Smooth muscle cell of bladder (primary cell): ENCODE measurements at places on chromosomes 2 and 18. TPM values are rescaled to one million over a fixed set of nuclear protein-coding genes. Genes with fewer than 3 reads are reported as not detected.

The CDKL4 gene
- 3.4 TPM in 2 replicates for total RNA-seq

The TRIB2 gene
- 13.2 and 34.6 TPM in 2 replicates for total RNA-seq

The SCTR gene
- not detected in 2 replicates for total RNA-seq

The GCC2 gene
- total RNA-seq, result 20.9 and 26.2 TPM in 2 replicates

The GPAT2 gene
- 2.3 and 3.1 TPM in 2 replicates for total RNA-seq

The L3MBTL4 gene
- total RNA-seq, result under 0.01 and 0.28 TPM in 2 replicates

The ABCG5 gene
- not detected in 2 replicates for total RNA-seq
